ENCODE measurements at places on chromosomes 1 and 21.

- DNase-seq: no peak
Observed at GRCh38 chr1:102967786-102968185, 140.5 kb downstream of the COL11A1 start.

- DNase-seq: no peak
Observed at GRCh38 chr1:231338270-231339128, at the start of gene SPRTN. TSS of gene SPRTN (plus strand) at chr1:231338293. CDS start at chr1:231338384, 91 bp downstream.

- no peak for DNase-seq
Observed at GRCh38 chr1:77725706-77726105, 33.9 kb downstream of the USP33 start.

GRCh38 chr1:218383681-218384080 lies 38.5 kb downstream of the TGFB2 start:
- DNase-seq: peak; percentile 99

DNA sequence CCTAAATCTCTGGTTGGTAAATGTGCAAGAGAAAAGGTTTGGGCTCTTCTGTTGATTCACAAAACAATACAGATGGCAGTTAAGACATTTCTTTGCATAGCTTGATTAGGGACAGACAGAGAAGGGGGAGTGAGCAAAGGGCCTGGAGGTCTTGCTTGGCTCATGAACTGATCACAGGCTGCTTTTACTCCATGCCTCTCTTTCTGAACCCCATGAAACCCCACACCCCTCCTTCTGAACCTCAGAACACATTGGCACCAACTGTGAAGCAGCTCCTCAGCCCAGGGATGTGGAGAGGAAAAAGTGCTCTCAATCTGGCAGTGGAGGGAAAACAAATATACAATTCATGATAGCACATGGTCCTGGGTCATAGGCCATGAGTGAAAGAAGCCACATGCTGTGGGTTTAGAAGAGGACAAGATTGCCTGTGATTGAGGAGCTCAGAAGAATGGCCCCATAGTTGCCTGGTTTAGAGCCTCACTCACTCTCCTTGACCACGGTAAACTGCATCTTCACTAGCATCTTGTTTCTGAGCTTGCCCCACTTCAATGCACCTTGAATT lies 111.6 kb upstream of the GADD45A start:
- DNase-seq: no peak

DNA sequence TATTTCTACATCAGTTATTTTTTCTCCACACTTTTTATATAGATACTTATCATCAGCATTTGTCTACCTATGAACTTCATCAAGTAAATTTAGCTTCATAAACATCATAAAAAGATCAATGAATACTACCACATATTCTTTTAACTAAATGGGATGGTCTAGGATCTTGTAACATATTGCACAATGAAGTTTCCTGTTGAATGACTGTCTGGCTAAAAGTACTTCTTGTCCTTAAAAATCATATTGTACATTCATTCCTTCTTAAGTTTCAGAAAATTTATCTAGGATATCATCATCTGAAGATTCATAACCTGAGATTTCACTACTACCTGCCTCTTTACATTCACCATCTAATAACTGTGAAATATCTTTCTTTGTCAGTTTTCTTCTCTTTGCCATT lies 69.0 kb downstream of the MAGI3 start:
- DNase-seq: no peak

DNA sequence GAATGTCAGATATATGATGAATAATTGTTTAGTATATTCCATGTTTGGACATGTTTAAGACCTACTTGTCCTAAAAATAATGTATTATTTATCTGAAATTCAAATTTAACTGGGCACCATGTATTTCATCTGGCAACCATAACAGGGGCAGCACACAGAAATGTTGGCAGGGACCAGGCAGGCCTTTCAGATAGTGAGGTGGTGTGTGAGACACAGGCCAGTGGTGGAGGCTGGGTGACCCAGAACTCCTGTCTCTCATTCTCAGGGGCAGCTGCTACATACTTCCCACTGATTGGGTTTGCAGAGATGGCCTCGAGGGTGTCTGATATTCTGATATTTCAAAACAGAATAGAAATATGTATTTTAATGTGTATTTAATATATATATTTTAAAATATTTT lies 1.3 kb upstream of the FASLG start:
- DNase-seq: no peak

DNA sequence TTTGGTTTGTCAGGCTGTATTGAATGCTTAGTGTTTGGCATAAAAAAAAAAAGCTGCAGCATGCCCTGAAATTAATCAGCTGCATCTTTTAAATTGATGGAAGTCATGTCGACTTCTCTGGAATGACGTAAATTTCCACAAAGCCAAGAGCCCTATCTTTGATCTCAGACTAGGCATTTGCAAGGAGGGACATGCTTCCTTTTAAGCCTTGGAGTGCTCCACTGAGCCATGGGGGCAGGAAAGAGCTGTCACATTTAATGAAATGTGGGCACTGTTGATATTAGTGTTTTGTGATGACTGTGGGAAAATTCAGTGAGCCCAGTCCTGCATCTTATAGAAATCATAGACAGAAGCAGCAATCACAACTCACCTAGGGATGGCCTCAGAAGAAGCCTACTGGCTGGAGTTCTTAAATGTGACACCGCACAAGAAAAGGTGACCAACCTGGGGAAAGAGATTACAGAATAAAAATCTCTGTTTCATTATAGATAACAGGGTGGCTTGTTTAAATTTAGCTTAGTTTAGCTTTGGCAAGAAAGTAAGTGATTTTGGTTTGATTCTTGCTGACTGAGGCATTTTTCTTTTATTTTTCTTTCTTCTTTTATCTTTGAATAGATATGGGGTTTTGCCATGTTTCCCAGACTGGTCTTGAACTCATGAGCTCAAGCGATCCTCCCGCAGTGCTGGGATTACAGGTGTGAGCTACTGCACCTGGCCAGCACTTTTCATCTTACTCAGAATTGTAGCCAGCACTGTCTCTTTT lies 188.2 kb downstream of the HHAT start:
- DNase-seq: no peak

DNA sequence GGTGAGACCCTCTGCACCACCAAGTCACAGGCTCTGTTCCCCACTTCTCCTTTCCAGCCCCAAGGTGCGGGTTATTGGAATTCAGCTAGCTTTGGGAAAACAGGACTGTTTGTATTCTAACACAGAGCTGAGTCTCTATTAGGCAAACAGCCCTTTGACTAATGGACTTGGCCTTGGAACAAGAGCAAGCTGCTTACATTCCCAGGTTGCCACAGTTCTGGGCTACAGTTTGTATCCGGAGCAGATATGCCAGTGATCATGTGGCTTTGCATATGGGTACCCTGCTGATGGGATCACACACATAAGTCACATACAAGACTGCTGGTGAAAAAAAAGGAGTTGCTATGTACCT lies 110.5 kb upstream of the COA6 start:
- no peak for DNase-seq

DNA sequence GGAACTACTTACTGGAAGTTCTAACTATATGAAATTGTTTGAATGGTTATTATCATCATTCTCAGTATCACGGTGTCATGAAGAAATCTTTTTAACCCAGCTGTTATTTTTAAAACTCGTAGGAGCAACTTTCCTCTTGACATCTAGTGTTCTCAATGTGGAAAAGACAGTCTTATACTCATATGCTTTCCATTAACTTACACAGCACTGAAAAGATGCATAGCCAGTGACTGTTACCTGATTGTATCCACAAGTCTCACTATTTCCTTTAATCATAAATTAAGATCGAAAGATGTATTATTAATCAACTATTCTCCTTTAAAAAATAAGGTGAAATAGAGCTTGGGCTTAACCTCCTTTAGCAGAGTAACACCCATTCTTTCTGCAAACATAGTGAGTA lies 59.7 kb upstream of the TNFSF4 start:
- no peak for DNase-seq

DNA sequence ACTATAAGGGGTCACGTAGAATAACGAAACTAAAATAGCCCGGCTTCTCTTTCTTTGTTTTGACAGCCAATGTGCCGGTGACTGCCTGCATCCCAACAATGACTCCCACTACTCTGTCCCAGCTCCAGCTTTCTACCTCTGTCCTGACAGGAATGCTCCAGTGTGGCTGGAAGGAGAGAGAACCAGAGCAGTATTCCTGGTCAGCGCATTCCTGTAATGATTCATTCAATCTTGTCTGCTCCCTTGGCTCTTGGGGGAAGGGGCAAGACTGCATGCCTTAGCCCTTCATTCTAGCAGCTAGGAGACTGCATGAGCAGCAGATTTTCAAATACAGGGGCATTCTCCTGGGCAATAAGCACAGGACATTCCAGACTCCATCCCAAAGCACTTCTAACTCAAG lies 132.1 kb upstream of the PRMT6 start:
- DNase-seq: peak; percentile 7

DNA sequence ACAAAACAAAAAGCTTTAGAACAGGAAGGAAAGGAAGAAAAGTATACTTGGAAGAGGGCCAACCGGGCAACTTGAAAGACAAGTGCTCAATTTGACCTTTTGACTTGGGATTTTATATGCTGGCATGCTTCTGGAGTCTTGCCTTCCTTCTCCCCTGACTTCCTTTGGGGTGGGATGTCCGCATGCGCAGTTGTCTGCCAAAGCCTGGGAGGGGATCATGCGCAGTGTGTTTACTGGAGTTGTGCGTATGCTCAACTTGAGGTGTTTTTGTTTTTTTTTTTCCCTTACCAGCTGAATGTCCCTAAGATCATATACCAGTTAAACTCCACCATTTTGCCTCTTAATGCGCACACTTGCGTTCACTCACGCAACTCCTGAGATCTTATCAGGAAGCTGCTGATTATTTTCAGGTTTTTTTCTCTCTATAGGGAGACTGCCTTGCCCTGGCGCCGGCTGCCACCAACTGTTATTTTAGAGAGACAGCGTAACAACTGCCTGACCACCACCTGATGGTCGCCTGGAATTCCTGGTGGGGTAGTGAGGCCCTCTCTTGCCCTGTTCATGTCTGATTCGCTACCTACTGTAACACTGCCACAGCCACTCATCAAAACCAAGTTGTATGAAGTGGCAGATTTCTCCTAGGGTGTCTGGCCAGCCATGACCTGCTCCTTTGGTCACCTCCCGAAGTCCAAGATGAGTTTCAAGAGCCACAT lies 138.7 kb upstream of the ZNF644 start:
- DNase-seq: no peak

- no peak for DNase-seq
Observed at GRCh38 chr1:163656095-163656759, 334.5 kb downstream of the NUF2 start.
